ENCODE measurements at places on chromosomes 3 and 15. TPM values are rescaled to one million over a fixed set of nuclear protein-coding genes. Genes with fewer than 3 reads are reported as not detected.

TMCO5A gene
- not detected for total RNA-seq

DAZL gene
- not detected for total RNA-seq

DNA sequence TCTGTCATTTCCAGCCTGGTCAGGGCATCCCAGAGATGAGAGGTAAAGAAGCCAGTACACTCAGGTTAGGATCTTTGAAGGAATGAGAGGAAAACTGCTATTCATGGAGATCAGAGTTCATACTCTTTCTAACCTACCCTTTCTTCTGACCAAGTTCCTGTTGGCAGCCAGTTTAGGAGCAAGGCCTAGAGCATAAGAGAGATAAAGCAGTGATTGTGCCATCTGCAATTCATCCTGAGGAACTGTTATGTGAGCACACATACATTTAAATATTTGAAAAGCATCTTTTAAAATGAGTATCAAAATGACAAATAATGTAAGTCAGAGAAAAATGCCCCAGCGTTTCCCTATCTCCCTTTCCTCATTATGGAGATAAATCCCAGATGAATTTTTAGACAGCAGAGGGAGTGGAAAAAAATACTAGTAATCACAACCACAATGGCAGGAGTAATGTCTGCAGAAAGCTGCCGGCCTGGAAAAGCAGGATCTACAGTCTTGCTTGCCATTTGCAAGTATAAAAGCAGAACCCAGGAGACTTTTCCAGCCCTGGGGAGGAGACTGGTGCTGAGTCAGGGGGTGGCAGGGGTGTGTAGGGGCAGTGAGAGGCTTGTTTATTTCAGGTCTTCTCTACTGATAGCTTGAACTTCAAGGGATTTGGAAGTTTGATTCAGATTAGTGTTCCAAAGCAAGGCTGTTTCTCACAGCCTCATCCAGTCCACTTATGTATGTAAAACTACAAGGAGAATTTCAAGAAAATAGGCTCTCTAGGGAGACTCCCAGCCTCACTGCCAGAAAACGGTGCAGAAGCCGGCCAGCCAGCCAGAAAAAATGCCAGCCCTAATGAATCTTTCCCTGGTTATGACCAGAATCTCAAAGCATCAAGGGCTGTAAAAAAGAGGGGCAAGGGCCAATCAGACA lies 1052.4 kb downstream of the TUSC7 start:
- DNase-seq, result no peak

GRCh38 chr15:43239732-43240491 lies 19.1 kb upstream of the EPB42 start:
- DNase-seq, result no peak

GRCh38 chr3:15342945-15343344 lies 10.6 kb upstream of the SH3BP5 start:
- no peak for DNase-seq

- no peak for DNase-seq
Observed at GRCh38 chr3:70914862-70915261, 602.4 kb upstream of the MDFIC2 start.

- DNase-seq, result no peak
Observed at GRCh38 chr3:32847528-32847927, 29.7 kb downstream of the TRIM71 start.

- no peak for DNase-seq
Observed at GRCh38 chr3:186888569-186888968, 41.8 kb upstream of the ST6GAL1 start.

DNA sequence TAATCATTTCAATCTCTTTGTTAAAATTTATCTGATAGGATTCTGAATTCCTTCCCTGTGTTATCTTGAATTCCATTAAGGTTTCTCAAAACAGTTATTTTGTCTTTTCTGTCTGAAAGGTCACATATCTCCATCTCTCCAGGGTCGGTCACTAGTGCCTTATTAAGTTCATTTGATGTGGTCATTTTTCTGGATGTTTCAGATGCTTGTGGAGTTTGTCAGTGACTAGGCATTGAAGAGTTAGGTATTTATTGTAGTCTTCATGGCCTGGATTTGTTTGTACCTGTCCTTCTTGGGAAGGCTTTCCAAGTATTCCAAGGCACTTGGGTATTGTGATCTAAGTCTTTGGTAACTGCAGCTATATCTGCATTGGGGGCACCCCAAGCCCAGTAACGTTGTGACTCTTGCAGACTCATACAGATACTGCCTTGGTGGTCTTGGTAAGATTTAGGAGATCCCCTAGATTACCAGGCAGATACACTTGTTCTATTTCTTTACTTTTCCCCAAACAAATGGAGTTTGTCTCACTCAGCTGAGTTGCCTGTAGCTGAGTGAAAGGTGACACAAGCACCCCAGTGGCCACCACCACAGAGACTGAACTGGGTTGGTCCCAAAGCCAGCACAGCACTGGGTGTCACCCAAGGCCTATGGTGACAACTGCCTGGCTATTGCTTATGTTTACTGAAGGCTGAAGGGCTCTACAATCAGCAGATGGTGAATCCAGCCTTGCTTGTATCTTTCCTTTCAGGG lies 18.9 kb upstream of the SLC27A2 start:
- DNase-seq, result no peak

- DNase-seq, result no peak
Observed at GRCh38 chr3:123158330-123158729, 43.4 kb upstream of the SEC22A start.

DNA sequence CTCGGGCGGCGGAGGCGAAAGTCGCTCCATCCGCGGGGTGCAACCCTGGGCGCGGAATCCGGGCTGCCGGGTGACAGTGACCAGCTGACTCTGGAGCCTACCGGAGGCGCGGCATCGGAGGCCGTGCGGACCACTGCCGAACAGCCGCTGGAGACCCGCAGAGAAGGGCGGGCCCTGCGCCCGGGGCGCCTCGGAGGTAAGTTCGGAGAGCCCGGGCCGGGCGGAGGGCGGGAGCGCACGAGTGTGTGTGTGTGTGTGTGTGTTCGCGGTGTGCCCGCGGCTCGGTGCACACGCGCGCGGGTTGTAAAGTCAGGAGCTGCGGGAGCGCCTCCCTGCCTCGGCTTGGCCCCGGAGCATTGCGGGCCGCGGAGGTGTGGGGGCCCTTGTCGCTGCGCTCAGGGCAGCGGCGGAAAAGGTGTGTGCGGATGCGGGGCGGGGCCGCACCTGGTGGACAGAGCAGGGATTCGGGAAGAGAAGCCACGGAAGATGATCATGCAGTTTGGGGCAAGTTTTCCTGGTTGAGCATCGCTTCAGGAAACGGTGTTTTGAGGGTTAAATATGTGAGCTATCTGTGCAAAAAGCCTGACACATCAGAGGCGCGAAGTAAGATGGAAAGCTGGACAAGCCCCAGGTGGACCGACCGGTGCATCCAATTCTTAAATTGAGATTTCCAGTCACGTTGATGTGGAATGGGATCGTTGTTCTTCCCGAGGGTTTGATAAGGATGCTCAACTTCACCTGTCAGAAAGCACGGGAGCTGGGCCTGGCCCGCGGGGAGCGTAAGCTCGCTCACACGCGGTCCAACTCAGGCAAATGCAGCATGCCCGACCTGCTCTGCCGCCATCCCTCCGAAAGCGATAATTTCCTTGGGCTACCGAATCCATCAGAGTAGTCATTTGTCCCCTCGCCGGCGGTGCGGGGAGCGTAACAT lies 474 bp downstream of the MINAR1 start:
- no peak for DNase-seq

DNA sequence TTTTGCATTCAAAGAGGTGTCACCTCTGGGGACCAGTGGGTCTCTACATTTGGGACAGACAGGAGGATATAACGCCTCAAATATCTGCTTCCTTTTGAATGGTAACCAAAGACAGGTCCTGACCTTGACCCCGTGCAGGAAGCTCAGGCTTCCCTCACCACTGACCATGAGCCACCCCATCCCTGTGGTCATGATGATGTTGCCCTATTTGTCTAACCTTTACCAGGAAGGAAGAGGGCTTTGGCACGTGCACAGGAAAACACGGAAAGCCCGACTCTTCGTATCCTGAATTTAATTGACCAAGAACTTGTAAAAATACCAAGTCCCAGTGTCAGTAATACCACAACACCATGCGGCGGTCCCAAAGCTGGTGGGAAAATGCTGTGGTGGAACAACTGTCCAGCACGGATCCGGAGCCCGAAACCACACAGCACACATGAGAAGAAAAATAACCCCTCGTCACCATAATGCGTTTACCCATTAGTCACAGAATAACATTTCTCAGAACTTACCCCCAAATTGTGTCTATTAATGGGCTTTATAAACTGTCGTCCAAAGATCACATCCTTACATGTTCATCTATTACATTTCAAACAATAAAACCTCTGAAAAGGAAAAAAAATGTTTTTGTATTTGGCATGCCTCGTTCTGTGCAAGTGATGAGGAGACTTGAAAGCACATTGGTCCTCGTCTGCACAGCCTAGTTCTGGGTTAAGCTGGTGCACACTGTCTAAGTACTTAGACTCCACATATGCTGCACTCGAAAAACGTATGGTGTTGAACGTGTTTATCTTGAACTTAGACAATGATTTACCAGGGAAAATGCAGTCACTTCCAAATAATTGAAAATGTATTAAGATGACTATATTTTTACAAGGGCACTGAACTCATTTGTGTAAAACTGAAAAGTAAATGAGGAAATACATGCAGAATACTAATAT lies 118.9 kb upstream of the IGF1R start:
- no peak for DNase-seq

- DNase-seq, result peak; percentile 75
Observed at GRCh38 chr3:46913644-46914043, 36.1 kb downstream of the PTH1R start.

- DNase-seq, result no peak
Observed at GRCh38 chr3:149850787-149851584, 38.0 kb downstream of the RNF13 start.

All from cardiac septum (tissue), 1 donor.